Activated CD4-positive, alpha-beta T cell treated with anti-CD3 and anti-CD28 coated beads, Interleukin-10, Interleukin-2, amounts not matched to agents 100 ng/mL and 50 ng/mL, durations not matched to agents 16 hours and 8 hours (primary cell): ENCODE measurements at places on chromosomes 7 and 10.
A peak's percentile ranks its signal among the peaks of the same experiment; 100 is the strongest.

DNA sequence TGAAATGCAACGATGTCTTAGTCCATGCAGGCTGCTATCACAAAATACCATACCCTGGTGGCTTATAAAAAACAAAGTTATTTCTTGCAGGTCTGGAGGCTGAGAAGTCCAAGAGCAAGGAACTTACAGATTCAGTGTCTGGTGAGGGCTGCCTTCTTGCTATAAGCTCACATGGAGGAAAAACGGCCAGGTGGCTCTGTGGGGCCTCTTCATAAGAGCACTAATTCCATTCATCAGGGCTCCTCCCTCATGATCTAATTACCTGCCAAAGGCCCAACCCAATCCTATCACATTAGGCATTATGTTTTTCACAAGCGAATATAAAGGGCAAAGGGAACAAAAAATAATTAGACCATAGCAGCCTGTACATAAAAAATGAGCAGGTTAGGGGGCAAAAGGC, 35.4 kb downstream of the PAPSS2 start:
- no peak for DNase-seq

GRCh38 chr10:118276204-118276603, 65.9 kb downstream of the FAM204A start:
- no peak for DNase-seq

- DNase-seq = peak; percentile 77
Measured at GRCh38 chr10:24209432-24209771, 464 bp downstream of the KIAA1217 start.

DNA sequence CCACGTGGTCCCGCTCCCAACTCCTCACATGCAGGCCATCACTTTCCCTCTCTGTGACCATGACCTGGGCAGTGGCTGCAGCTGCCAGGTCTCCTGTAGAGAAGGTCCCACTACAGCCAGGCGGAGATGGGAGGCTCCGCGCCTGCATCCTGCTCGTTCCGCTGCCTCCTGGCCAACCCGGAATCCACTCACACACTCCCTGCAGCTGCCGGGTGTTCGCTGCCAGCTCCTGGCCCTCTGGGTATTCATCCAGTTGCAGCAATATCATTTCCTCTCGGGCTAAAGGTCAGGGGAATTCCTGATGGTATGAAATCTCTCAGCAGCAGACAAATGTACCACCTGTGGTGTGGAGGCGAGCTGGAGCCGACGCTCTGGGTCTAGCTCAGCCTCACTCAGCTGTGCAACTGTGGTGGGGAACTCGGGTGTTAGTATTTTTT, 65.7 kb downstream of the TLL2 start:
- DNase-seq = no peak

DNA sequence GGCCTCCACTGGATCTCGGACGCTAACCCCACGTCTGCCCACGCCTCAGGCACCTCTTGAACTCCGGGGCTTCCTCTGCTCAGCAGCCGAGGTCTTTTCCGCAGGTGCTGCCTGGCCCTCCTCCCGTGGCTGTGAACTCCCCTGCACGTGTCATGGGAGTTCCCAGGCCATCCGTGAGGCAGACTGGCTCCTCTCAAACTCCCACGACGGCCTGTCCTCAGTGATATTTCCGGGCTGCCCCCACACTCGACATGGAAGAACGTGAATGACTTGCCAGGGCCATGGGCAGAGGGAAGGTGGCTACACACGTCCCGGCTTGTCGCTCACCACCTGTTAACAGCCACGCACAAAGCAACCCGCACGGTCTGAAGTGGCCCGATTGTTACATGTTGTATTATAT, 110.9 kb downstream of the ADARB2 start:
- DNase-seq = no peak

- no peak for DNase-seq
Measured at GRCh38 chr7:33958104-33958503, 52.8 kb downstream of the BMPER start.

GRCh38 chr10:33041783-33042437, 83.9 kb upstream of the ITGB1 start:
- DNase-seq = no peak

DNA sequence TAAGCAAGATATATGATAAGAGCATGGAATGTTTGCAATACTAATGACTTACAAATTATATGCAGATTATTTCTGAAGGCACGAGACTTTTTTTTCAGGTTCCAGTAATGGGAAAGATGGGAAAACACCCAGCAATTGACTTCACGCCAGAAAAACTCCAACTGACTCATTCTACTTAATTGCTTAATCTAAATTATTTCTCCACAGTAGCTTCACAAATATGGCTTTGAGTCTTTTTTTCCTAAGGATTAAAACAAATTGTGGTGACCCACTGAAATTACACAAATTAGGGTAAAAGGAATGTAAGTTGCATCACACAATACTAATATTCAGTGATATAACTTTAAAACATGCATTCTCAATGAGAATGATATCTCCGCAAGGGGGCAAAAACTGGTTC, 138.7 kb downstream of the GNAI1 start:
- DNase-seq = no peak

DNA sequence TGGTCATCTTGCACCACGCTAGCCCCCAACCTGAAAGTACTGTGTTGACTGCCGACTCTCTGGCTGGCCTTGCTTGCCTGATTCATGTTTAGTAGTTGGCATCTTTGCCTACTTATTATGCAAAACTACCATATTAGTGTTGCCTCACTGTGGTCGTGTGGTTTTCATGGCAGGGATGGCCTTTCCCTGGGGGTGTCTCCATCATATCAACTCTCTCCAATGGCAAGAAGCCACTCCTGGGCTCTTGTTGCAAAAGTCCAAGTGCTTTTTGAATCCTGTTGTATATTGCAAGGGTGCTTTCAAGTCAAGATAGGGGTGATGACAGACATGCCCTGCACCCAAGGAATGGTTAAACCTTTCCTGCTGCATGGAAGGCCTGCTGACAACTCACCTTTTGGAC, 39.4 kb downstream of the ABLIM1 start:
- no peak for DNase-seq

DNA sequence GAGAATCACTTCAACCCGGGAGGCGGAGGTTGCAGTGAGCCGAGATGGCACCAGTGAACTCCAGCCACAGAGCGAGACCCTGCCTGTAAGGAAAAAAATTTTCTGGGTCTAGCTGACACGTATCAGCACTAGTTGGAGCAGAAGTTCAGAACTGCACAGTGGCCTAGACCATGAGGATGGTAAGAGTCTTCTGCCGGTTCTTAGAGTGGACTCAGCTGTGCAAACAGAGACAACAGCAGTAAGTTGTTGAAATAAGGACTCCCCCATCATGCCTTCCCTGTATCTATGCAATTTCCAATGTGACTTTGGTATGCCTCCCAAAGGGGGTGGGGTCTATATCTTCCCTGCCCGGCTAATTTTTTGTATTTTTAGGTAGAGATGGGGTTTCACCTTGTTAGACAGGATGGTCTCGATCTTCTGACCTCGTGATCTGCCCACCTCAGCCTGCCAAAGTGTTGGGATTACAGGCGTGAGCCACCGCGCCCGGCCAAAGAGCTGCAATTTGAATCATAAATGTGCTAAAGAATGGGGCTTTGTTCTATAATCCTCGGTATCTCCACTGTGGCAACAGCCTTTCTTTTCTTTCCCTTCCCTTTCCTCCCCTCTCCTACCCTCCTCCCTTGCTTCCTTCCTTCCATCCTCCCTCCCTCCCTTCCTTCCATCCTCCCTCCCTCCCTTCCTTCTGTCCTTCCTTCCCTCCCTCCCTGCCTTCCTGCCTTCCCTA, 14.5 kb upstream of the RNF216 start:
- no peak for DNase-seq

DNA sequence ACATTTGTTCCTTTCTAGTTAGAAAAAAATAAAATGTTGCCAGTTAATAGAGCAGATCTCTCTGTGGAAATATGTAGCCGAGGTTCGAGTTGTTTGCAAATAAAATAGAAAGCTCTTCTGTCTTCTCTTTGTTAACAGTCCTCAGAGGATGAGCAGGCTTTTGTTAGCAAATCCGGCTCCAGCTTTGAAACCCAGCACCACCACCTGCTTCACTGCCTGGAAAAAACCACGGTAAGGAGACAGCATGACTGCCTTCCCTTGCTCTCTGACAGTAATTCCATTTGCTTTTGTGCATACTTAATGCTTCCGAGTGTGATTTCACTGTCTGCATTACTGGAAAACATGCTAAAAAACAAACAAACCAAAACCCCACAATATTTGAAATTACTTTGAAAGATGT, 115.6 kb downstream of the TSPAN12 start:
- no peak for DNase-seq

DNA sequence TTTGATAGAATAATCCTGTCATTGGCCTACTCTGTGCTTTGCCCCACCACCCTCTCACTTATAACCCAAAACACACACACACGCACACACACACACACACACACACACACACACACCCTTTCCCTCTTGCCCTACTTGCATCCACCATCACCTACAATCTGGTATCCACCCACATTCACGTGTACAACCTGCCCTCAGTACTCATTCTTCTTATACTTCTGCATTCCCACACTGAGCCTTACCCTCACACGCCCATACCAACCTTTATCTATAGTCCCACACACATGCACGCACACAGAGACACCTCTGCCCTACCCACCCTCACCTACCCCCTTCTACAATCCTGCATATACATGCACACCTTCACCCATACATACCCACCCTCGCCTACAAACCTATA, 10.8 kb upstream of the SRI start:
- DNase-seq = no peak

- DNase-seq = no peak
Measured at GRCh38 chr10:36068542-36068941, 426.4 kb upstream of the FZD8 start.

GRCh38 chr10:48199580-48200377, 74.7 kb downstream of the FRMPD2 start:
- no peak for DNase-seq

DNA sequence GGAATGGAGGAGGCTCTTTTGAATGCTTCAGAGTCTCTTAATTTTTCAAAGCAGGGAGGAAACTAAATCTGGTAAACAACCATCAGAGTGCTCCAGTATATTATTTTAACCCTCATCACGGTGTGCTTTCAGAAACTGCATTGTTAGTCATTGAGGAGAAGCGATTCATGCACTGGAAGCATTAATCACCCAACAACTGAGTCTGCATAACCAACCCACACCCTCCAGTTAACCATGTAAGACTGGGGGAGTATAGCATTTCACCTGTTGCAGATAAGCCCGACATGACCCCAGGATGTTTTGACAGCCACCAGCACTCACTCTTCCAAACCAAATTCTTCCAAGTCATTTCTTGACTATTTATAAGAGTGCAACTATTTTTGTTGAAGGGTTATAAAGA, 257.6 kb downstream of the GATA3 start:
- no peak for DNase-seq

DNA sequence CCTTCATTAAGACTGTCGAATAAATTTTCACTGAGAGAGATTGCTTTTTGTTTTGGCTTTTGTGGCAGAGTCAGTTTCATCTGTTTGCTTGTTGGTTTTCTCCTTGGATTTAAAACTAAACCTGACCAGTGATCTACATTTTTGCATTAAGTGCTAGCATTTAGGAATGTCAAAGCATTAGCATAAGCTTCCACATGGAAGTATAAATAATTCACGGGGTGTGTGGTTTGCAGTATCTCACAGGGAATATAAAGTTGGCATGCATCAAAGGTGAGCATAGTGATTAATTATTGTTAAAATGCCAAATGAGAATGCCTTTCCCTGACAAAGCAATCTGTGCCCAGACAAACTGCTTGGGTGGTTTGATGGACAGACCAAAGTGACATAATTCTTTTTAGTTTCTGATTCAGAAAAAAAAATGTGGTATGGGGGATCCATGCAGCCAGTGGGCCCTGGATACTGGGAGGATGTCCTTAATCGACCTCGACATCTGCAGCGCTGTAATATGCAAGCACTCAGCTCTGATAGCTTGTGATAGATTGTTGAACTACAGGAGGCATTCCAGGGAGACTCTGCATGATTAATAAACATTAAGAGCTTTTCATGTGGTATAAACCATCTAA, 339.3 kb upstream of the POM121L12 start:
- no peak for DNase-seq

DNA sequence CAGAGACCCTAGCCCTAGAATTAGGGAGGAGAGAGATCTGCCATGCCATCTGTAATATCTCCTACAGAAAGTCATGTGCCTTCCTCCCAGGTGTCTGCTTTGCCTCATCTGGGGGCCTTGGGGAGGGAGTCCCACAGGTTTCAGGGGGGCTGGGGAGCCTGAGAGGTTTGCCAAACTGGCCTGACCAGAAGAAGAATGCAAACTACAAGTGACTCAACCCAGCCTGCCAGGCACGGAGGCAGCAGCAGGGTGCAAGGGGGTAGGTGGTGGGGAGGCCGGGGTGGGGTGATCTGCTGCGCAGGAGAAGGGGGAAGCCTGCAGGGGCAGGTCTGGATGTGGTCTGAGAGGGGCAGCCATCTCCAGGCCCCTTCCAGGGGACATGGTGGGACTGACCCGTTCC, 9.6 kb upstream of the TRIM8 start:
- no peak for DNase-seq

- no peak for DNase-seq
Measured at GRCh38 chr10:86072413-86072812, 294.2 kb downstream of the GRID1 start.

DNA sequence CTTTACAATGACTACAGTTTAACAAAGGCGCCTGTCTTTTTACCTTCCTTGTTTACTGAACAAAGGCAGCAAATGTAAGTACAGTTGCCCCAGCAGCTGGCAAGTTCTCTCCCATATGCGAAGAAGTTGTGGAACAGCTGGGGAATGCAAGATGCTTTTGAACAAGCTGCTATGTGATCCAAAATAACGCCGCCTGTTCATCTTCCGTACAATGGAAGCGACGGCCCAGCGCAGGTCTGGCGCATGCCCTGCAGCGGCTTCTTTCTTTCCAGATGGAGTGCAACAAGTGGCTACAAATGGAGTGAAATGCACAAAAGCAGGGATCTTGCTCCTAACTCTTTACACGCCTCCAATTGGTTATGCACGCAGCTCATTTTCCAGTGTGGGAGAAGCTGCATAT, 97.0 kb upstream of the SVIL start:
- DNase-seq = no peak

- DNase-seq = peak; percentile 89
Measured at GRCh38 chr10:103470761-103471653, 8.0 kb downstream of the CALHM3 start.
